Stimulated activated CD4-positive, alpha-beta T cell treated with anti-CD3 and anti-CD28 coated beads, Interleukin-15, amount 100 ng/mL, for 48 hours (primary cell): ENCODE measurements at places on chromosomes 2 and 18.

DNA sequence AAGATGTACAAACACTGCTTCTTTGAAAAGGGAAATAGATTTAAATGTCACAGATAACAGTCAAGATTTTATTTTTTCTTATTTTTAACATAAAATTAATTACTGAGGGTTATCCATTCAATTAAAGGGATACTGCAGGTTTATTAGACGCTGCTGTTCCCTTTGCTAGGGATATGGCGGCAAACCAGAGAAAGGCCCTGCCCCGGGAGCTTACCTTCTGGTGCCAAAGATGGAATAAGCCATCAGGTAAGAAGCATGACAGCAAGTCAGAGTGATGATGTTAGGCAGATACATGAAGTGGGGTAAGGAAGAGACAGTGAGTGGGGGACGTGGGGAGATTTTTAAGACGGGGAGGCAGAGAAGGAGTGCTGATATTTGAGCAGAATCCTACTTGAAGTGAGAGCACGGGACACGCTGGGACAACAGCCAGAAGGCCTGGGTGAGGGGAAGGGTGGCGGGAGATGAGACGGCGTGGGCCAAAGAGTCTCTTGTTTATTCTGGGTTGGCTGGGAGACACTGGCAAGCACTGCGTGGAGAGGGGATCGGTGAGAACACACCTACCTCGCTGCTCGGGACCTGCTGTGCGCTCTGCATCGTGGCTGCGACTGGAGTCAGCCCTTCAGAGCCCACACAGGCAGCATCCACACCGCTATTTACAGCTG is 250.5 kb upstream of the TMEM200C start:
- no peak for DNase-seq

DNA sequence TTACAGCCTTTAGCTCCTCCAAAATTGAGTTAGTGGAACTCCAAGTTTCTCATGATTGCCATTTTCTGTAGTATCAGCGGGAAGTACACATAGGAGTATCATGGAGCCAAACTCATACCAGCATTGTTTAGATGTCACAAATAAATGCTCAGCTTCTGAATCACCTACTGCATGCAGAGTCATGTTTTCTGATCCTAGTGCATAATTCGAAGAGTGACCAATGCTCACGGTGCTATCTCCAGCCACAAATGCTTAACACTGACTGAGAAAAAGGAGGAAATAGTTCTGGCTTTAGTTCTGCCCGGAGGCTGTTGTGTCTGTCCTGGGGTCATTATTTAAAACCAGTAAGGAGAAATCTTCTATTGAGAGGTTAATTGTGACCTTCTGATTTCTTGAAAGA is 45.4 kb upstream of the LRATD1 start:
- DNase-seq = no peak

- no peak for DNase-seq
These were observed 34.3 kb downstream of the ARHGAP25 start for GRCh38 chr2:68768951-68769350.

- DNase-seq = no peak
These were observed 54.8 kb upstream of the ASB18 start for GRCh38 chr2:236319036-236319435.

DNA sequence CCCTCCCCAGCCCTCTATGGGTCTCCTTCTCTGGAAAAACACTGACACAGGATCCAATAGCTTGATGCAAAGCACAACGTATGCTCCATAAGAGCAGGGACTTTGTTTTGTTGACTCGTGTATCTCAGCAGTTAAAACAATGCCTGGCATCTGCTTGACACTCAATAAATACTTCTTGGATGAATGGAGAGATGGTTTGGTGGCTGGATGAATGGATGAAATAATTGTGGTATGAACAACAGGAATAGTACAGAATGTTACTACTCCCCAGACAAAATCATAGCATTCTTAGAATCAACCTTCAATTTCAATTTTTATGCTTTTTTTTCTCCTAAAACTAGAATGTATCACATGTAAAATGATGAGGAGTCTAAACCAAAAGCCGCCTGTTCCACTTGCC is 57.4 kb downstream of the KCNE4 start:
- no peak for DNase-seq

GRCh38 chr2:81196383-81196851 is 891.9 kb upstream of the LRRTM1 start:
- no peak for DNase-seq

DNA sequence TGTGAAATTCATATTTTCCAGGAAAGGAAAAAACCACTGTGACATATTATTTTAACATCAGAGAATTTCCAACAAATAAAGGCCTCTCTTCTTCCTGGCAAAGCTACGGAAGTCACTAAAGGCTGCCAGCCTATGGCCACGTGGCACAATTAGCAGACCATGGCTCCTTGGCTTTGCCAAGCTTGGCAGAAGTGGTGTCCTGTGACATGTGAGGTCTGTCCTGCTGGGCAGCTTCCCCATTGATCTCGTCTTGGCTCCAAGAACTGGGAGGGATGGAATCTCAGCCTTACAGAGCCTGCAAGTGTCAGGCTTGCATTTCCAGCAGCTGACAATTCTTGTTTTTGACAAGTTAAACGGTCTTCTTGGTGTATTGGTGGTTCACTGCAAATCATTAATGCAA is 226.9 kb upstream of the THSD7B start:
- no peak for DNase-seq

- DNase-seq = no peak
These were observed 17.7 kb upstream of the GALNT3 start for GRCh38 chr2:165811592-165812370.

GRCh38 chr2:6231166-6231565 is 539.0 kb downstream of the SOX11 start:
- DNase-seq = no peak

GRCh38 chr18:48534364-48534763 is 4.5 kb upstream of the CTIF start:
- DNase-seq = no peak

- DNase-seq = no peak
These were observed 79.2 kb upstream of the ST8SIA3 start for GRCh38 chr18:57273194-57273593.

DNA sequence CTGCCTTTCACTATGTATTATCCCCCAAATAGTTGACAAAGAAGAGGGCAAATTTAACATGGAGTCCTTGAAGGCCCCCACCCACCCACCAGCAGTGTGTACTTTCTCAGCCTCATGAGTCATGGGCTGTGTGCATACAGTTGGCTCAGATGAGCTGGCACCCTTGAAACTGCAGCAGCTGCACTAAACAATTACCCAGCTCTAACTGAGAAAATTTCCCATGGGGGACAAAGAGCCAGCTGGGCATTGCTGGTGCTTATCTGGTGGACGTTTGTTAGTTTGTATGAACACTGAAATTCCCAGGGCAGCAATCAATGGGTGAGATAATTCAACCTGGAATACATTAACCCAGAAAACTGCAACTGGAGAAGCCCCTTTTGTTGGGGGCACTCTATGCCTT is 131.7 kb downstream of the GCA start:
- DNase-seq = no peak

- no peak for DNase-seq
These were observed 39.2 kb downstream of the STAT1 start for GRCh38 chr2:190974629-190975361.

GRCh38 chr2:111694700-111695101 is 189.3 kb downstream of the ANAPC1 start:
- no peak for DNase-seq

- no peak for DNase-seq
These were observed 73.3 kb downstream of the PIK3C3 start for GRCh38 chr18:42028247-42028832.

DNA sequence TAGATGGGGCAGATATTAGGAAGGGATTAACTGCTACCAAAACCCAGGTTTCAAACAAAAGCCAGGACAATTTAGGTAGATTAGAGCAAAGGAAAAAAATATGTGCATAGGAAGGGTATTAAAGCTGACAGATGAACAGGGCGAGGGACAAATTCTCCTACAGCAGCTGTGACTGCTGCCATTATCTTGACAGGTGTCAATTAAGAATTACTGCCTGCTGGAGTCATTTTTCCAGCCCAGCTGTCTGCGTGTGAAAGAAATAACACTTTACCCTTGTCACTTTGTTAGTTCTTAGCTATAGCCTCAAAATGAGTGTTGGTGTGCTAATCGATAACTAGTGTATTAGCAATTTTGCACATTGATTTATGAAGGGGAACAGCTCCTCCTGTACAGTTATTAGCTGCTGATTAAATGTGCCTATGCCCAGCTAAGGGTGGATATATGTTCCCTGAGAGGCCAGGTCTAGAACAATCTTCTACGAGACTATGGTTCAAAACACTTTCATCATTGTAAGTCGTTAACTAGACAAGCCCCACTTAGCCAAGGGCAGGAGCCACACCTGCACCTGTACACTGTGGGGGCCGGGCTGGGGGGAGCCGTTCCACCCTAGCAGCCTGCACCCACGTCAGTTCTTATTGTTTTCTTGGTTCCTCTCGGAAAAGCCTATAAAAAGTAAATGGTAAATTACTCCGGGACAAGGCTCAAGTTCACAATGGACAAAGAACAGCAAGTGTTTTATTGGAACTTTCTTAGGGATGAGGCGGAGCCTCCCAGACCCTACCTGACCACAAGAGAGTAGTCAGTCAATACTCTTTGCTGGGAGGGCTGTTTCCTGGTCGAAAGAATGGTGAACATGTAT is 7.7 kb downstream of the TSHZ1 start:
- no peak for DNase-seq

GRCh38 chr2:198973181-198973580 is 484.6 kb downstream of the SATB2 start:
- no peak for DNase-seq

DNA sequence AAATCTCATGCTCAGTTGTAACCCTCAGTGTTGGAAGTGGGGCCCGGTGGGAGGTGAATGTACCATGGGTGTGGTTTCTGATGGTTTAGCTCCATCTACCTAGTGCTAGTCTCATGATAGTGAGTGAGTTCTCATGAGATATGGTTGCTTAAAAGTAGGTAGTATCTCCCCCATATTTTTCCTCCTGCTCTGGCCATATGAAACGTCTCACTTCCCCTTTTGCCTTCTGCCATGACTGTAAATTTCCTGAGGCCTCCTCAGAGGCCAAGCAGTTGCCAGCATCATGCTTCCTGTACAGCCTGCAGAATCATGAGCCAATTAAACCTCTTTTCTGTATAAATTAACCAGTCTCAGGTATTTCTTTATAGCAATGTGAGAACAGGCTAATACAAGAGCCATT is 62.8 kb upstream of the RNF152 start:
- no peak for DNase-seq

DNA sequence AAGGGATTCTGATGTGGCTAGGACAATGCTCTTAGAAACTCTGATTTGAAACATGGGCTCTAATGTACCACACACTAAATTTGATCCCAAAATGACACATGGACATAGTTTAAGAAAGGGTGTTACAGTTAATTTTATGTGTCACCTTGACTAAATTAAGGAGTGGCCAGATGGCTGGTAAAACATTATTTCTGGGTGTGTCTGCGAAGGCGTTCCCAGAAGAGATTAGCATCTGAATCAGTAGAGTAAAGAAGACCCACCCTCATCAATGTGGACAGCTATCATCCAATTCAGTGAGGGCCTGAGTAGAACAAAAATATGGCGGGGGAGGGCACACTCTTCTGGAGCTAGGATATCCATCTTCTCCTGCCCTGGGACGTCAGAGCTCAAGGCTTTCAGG is 283.1 kb upstream of the CHAC2 start:
- no peak for DNase-seq

DNA sequence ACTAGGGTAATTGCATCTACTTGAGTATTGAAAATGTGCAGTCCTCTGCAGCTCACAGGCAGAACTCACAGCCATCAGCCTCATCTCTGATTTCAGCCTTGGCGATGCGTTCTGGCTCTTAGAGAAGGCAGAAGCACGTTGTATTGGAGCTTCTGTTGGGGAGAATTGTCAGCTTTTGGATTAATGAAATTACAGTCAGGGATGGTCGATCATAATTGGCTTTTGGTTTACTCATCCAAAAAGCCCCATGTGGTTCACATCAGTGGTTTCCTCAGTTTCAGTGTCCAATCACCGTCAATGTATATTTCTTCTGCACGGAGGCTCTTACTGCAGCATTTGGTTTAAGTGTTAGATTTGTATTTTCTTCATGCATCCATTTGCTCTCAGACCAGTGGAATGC is 218.5 kb upstream of the SOX11 start:
- no peak for DNase-seq

DNA sequence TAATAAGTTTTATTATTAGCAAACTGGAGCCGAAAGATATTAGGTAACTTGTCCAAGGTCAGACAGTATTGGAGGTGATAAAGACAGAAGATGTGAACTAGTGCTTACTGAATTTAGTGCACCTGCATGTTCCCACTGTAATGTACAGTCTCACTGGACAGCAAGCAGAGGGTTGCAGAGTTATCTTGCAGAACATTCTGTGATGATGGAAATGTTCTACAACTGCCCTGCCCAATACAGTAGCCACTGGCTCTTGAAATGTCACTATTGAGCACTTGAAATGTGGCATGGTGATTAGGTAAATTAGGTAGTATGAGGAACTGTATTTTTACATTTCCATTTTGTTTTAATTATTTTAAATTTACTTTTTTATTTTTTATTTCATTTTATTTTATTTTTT is 356.6 kb downstream of the EPHA4 start:
- DNase-seq = no peak

- no peak for DNase-seq
These were observed 284.7 kb downstream of the TRIB2 start for GRCh38 chr2:13001408-13001807.

DNA sequence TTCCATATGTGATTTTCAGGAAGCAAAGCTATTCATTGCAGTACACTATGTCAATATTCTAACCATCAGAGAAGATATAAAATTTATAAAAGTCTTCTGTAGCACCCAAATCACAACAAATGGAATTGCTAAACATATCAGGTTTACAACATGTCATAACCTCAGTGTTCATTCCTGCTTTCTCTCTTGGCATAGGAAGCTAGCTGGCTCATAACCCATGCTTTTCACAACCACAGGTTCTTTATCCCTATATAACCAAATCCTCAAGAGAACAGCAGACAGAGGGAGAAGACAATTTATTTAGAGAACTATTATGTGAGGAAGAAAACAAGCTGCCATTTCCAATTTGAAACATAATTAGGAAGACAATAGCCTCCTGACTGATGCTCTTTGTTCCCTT is 997.0 kb upstream of the ACVR2A start:
- DNase-seq = no peak

- DNase-seq = no peak
These were observed 69.2 kb downstream of the RIT2 start for GRCh38 chr18:43046322-43046721.

DNA sequence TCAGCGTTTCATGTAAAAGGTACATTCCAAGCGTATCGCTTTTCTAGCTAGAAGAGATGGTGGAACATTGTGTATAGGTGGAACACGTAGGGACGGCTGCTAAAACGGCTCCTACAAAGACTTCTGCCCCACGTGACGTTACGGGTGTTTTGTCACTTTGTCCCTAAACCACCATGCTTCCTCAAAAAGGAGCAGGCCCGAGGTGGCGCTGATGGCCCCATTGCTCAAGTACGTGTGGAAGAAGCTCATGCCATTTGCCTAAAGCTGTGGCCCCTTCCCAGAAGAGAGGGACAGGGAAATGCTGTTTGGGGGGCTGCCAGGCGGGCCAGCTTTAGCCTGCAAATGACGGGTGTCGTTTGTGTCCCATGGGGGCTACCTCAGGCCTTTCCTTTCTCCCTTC is 72.7 kb downstream of the TMEM247 start:
- no peak for DNase-seq
